ENCODE measurements at places on chromosomes 5 and 9. TPM values are rescaled to one million over a fixed set of nuclear protein-coding genes. Genes with fewer than 3 reads are reported as not detected.

The CRHBP gene
- total RNA-seq, result not detected

The MZB1 gene
- 0.52 TPM for total RNA-seq

The TAF11L14 gene
- total RNA-seq, result not detected

The ADGRD2 gene
- not detected for total RNA-seq

The MYMK gene
- 8.9 TPM for total RNA-seq

The GAS1 gene
- total RNA-seq, result 113 TPM

The RANBP17 gene
- 79.9 TPM for total RNA-seq

The QRFP gene
- not detected for total RNA-seq

The PLPP7 gene
- total RNA-seq, result 34.4 TPM

The NOL8 gene
- total RNA-seq, result 15.7 TPM

The NR6A1 gene
- 0.52 TPM for total RNA-seq

The GNA14 gene
- total RNA-seq, result 3.7 TPM

The ANKRD55 gene
- not detected for total RNA-seq
